ENCODE measurements at places on chromosomes 5 and 9.

DNA sequence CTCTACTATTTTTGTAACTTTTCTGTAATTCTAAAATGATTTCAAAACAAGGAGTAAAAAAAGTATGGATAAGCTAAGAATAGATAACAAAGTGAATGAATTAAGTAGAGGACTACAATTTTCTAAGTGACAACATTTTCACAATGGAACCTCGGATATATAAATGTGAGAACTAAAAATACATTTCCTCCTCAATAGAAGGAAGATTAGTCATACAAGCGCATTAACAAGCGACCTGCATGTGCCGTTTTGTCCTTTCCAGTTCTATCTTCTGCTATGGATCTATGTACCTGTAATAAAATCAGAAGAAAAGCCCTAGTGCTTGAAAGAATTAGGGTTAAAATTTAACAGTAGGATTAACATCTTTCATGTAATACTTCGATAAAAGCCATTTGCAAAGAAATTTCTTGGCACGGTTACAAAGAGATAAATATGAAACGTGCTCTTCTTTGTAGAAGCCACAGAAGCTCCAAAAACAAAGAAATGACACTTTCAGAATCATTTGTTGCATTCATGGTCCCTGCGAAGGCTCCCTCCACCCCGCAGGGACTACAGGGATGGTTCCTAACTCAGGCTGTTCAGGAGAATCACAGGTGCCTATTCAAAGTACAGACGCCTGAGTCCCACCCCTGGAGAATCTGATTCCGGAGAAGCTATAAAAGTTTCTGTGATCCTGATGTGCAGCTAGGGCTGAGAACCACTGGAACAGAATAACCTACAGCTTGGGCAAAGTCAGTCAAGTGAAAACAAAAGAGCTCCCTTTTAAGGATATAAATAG is 216.6 kb upstream of the EFNA5 start:
- no peak for DNase-seq

GRCh38 chr9:15369238-15369637 is 53.4 kb upstream of the SNAPC3 start:
- no peak for DNase-seq

DNA sequence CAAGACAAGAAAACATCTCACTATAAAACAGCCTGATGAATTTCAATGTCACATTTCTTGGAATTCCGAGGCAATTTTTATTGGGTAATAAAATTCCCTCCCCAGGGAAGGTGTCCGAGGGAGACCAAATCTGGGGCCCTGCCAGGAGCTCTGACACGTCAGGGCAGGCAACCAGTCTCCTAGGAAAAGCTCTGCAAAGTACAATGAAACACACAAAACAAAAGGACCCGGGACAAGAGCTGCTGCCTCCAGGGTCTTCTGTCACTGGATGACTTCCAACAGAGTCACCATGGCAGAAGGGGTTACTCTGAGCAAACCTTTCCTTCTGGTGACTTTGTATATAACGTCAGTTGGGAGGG is 50.8 kb downstream of the SAXO1 start:
- no peak for DNase-seq

GRCh38 chr5:149957855-149958254 is 2.7 kb upstream of the SLC26A2 start:
- DNase-seq: no peak

DNA sequence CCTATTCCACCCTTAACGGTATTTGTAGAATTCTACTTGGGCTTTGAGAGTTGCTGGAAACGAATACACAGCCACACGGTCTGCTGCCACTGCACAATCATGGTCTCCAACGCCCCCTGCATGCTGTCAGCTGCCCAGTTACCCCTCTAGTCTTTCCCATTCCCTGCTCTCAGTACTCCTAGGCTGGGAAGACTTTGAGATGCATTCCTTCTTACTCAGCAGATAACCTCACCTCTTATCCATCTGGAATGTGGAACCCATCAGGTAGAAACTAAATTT is 92.8 kb downstream of the ANKH start:
- DNase-seq: no peak

GRCh38 chr5:173399851-173400250 is 71.6 kb upstream of the STC2 start:
- DNase-seq: no peak

DNA sequence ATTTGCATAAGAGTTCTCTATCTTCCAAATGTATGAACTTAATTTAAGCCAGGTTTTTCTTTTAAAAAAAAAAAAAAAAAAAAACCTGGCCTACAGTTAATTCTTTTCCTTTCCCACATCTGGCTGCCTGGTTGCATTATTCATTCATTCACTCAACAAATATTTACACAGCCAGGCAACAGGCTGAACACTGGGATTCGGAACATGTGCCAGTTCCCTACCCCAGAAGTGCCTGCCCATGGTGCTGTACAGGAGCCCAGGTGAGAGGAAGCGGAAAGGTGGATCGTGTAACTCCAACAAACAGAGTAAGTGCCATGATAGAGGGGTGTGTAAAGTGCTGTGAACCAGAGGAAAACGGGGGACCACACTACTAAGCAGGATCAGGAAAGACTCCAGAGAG is 93.6 kb downstream of the CDK5RAP2 start:
- DNase-seq: no peak

GRCh38 chr5:16935231-16936149 is 598 bp downstream of the MYO10 start:
- DNase-seq: no peak

GRCh38 chr5:34722183-34722582 is 66.1 kb downstream of the RAI14 start:
- no peak for DNase-seq

DNA sequence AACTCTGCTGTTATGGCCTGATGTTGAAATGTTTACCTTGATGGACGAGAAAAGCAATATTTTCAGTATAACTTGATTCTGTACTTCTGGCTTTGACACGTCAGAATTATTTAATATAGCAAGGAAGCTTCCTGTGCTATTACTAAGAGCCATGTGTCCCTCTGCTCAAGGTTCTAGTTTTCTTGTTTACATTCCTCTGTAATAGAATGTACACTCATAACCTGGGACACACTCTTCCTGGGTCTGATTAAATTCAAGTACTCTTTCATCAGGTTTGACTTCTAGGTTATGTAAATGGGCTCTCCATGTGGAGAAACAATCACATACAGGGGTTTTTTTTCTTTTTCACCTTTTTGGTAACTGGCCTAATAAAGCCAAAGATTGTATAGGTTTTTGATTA is 33.1 kb downstream of the GTF3C4 start:
- DNase-seq: no peak

- no peak for DNase-seq
These were observed 632.3 kb downstream of the CCDC171 start for GRCh38 chr9:16184964-16185646.

GRCh38 chr9:63817622-63818518 is 1467.1 kb downstream of the FOXD4L5 start:
- no peak for DNase-seq

- DNase-seq: no peak
These were observed 108.0 kb upstream of the RAD23B start for GRCh38 chr9:107175041-107175440.

DNA sequence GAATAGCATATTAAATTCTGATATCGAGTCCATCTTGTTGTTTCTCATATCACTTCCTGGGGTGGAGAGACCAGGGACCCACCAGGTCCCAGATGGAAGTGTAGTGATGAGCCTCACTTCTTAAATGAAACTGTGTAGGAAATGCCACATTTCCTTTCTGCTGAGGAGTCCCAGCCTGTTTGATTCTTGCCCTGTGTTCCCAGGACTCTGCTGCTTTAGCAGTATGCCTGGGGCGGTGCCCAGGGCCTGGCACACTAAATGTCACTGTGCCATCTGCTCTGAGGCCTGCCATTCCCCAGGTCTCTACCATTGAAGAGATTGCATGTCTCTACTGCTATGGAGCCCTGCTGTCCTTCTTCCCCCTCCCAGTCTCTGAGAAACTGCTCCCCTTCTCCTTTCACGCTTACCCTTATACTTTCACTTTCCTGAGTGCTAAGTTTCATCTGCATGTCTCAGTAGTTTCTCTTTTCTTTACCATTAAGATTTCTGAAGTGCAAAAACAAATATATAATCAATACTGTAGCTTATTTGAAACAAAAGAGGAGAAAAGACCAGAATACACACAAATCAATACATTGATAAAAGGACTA is 260.4 kb downstream of the GABRB2 start:
- DNase-seq: no peak

- no peak for DNase-seq
These were observed 48.8 kb upstream of the CD180 start for GRCh38 chr5:67245259-67245846.

DNA sequence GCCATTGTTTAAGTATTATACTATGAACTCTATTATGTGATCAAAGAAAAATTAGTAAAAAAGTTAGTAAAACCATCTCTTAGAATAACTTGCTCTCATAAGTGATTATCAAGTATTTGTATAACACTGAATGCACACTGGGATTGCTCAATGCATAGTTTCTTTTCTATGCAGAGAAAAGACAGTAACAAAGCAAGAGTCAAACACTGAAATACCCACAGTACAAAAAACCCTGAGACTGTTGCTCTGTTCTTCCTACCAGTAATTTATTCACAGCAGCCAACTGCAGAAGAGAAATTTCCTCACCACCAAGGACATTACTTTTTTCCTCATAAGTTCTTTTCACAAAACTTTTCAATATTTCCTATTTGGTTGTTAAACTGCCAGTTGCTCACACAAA is 634.4 kb downstream of the DTWD2 start:
- no peak for DNase-seq

DNA sequence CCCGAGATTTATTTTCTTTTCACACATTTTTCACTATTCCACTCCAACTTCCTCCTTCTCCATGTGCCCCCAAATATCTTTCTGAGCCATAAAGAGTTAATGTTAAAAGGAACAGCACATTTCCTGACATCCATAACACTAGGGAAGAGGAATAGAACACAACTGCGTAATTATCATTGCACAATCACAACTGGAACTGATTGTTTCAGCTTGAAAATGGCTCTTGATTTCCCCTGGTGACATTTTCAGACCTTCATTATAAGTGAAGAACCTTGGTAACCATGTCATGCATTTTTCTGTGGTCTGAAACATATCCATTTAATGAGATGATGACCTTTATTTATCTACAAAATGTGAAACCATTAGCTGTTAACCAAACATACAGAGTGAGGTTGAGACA is 82.4 kb downstream of the PCSK1 start:
- DNase-seq: no peak

GRCh38 chr5:172106511-172107356 is 81.3 kb downstream of the STK10 start:
- no peak for DNase-seq

DNA sequence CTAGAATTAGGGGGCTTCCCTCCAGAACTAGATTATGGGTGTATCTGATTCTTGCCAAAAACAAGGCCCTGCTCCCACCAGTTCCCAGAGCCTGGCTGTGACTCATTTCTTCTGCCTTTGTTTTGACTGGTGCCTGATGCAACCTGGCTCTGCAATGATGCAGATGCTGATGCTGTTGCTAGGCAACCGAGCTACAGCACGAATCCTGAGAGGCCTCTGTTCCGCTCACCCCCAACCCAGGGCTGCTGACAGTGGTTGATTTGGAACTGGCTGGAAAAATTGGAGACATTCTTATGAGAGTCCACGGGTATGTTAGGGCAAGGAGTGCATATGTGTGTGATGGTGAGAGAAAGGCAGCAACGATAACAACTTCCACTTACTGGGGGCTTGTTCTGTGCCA is 100.3 kb downstream of the NSG2 start:
- DNase-seq: no peak

GRCh38 chr5:135266975-135267374 is 132.1 kb downstream of the MACROH2A1 start:
- DNase-seq: no peak

DNA sequence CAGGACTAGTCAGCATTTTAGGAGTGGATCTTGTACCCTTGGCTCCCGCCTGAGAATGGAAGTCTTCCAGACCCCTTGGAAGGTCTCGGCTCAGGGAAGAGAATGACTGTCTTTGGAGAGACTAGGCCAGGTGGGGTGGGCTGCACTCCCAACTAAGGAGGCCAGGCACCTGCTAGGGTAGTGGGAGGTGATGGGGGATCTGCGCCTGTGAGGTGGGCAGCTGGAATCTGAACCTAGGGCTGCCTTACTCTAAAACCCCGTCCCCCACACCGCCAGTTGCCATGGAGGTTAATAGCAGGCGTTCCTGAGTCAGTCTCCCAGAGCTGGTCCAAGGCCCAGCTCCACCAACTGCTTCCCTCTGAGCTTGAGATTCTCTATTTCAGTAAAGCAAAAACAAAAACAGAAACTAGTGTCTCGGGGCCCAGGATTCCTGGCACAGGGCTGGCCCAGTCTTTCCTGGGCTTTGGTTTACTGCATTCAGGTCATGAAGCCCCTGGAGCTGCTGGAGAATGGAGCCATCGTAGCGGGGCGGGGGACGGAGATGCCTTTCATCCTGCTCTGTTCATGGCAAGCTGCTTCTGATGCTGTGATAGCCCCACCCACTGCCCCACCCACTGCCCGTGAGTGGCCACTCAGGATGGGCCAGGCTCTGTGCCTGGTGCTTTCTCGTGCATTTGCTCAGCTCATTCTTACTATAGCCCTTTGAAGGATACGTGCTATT is 57.5 kb downstream of the DAB2IP start:
- DNase-seq: no peak

GRCh38 chr5:402615-403359 is 40.2 kb upstream of the EXOC3 start:
- DNase-seq: no peak

DNA sequence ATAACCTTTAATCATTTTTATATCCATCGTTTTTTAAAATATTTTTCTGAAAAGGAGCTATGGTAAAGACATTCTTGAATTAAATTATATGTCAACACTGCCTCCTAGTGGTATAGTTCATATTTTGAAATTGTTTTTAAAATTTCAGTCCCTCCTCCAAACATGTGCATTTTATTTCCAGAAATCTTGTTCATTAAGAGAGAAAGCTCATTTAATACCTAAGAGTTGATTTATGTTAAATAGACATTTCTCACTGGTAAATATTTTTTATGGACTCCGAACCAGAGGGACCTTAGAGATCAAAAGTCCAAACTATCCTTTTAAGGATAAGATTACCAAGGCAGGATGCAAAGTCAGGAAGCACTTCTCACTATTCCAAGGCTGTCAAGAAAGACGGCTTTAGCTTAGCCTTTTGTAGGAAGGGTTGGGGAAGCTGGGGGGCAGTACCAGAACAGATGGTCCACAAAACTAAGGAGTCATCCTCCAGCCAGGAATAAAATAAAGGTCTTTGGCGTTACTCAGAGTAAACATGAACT is 21.6 kb downstream of the BHMT start:
- no peak for DNase-seq

DNA sequence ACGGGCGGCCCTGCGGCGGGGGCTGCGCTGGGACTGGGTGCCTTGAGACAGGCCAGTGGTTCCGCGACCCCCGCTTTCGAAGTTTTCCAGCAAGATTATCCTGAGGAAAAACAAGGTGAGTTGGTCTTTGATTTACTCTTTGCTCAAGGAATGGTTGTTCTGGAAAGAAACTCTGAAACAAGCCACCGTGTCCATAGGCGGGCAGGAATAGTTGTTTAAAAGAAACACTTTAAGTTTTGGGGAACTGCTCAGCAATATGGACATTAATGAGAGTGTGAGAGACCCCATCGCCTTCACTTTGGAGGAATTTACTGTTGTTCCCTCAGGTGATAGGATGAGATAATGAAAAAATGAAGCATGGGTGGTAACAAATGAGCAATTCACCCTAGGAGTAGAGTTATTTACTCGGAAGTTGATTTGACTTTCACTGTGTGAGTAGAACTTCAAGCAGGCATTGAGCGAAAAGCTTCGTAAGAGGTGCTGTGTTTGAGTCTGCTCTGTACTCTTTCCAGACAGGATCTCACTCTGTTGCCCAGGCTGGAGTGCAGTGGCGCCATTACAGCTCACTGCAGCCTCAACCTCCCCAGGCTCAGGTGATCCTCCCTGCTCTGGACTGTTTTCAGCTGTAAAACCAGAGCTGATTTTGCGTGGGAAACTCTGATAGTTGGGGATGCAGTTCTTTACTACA is 1.1 kb downstream of the DMRTA1 start:
- no peak for DNase-seq

All from NCI-H1417 treated with DMSO at 0.1 percent for 48 hours (cell line).